ENCODE measurements at places on chromosomes 7 and 10.

DNA sequence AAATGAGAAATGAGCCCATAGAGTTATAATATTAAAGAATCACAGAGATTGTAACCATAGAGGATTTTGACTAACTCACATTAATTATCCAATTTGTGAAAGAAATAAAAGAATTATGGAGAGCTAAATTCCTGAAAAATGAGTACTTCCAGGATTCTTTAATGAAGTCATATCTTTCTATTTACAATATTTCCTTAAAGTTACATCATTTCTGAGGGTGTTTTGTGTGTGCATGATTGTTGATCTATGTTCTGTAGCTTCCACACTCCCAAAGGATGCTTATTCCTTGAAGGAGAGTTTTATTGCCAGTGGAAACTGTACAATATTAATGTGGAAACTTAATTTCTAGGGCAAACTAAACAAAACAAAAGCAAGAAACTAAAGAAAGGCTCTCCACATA, 299.6 kb downstream of the MDFIC start:
- no peak for DNase-seq

DNA sequence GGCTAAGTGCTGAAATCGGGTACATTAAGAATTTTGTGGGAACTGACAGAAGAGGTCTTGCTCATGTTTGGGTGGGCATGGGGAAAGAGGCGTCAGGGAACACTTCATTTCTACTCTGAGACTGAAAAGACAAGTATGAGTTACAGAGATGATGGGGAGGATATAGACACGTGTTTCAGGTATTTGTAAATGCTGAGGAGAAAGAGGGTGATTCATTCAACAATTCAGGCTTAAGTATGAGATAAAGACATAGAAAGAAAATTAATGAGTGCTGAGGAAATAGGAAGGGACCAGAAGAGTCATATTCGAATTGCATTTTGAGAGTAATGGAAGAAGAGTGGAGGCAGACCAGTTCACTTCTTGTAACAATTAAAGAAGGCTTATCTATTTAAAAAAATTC, 143.6 kb downstream of the HBP1 start:
- no peak for DNase-seq

GRCh38 chr10:43692051-43692825, 43.6 kb upstream of the ZNF32 start:
- DNase-seq = no peak

GRCh38 chr10:62985807-62986600, 147.1 kb upstream of the NRBF2 start:
- no peak for DNase-seq

DNA sequence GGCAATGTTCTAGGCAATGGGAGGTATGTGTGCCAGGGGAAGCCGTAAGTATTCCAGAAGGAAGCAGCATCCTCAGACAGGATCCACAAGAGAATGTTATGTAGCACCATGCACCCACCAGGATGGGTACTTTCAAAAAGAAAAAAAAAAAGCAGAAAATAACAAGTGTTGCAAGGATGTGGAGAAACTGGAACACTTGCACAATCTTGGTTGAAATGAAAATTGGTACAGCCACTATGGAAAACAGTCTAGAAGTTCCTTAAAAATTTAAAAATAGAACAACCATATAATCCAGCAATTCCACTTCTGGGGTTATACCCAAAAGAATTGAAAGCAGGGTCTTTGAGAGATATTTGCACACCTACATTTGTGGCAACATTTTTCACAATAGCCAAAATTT, 20.2 kb downstream of the C10orf71 start:
- no peak for DNase-seq

GRCh38 chr7:38054199-38054598, 123.8 kb upstream of the STARD3NL start:
- DNase-seq = no peak

- no peak for DNase-seq
Measured at GRCh38 chr7:101690061-101690460, 61.0 kb upstream of the MYL10 start.

GRCh38 chr7:23405240-23405618, 65.1 kb downstream of the IGF2BP3 start:
- no peak for DNase-seq

GRCh38 chr10:63240807-63241206, 107.7 kb downstream of the NRBF2 start:
- no peak for DNase-seq

GRCh38 chr7:28533267-28533666, 120.9 kb downstream of the CREB5 start:
- DNase-seq = no peak

DNA sequence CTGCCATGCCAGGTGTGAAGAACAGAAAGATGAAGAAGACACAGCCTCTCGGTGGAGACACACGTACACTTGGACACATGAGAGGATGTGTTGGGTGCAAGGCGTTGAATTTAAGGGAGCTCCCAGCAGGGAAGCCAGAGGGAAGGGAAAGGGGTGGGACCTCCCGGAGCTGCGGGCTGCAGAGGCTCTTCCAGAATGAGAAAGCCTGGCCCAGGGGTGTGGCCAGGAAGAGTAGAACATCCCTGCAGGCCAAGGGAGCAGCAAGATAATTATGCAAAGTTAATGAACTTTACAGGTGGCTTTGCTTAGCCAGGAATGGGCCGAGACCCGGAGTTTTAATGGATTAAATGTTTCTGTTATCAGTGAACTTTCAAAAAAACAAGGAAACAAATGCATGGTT, 270.3 kb downstream of the KLF6 start:
- no peak for DNase-seq

GRCh38 chr10:13891128-13892000, 304.6 kb downstream of the PRPF18 start:
- no peak for DNase-seq

DNA sequence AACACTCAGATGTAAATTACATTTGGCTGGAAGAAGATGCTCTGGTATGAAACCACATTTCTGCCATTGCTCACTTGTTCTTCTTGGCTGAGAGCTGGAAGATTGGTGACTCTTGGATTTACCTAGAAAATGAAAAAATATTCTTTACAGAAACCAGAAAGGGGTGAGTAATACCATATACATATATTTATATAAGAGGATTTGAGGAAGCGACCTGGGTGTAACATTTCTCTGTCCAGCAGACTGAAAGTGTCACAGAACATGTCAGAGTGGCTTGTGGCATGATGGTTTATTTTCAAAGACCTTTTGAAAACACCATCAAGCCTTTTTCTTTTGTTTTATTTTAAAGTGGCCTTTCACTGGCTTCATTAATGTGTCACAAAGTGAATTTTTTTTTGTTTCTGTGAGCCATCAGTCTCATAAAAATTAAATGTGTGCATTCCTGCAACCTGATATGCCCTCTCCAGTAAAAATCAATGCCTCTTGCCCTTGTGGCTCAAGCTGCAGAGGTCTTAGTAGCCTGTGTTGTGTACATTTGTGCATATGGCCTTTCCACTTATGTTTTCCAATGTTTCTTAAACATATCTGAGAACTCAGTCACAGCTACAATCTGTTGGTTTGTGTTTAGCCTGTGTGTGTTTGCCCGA, 23.5 kb downstream of the CREB5 start:
- DNase-seq = no peak

GRCh38 chr7:47411281-47411869, 170.5 kb downstream of the TNS3 start:
- DNase-seq = no peak

GRCh38 chr10:47278152-47278473, 21.9 kb upstream of the GDF10 start:
- DNase-seq = no peak

DNA sequence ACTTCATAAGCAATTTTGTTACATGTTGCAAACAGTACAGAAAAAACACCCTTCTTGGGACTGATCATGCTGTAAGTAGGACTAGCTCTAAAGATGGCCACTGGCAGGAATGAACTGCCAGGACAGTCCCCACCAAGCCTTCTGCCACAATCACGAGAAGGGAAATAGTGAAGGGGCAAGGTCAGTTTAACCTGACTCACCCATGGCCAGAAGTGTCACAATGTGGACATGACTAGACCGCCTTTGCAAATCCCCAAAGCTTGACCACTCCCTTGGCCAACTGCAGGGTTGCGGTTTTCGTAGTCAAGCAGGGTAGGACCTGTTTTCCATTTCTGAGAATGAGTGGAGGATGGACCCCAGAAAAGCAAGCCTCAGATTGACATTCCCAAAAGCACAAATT, 19.4 kb upstream of the FRAT2 start:
- no peak for DNase-seq

- DNase-seq = no peak
Measured at GRCh38 chr7:14191686-14192098, 202.2 kb upstream of the ETV1 start.

DNA sequence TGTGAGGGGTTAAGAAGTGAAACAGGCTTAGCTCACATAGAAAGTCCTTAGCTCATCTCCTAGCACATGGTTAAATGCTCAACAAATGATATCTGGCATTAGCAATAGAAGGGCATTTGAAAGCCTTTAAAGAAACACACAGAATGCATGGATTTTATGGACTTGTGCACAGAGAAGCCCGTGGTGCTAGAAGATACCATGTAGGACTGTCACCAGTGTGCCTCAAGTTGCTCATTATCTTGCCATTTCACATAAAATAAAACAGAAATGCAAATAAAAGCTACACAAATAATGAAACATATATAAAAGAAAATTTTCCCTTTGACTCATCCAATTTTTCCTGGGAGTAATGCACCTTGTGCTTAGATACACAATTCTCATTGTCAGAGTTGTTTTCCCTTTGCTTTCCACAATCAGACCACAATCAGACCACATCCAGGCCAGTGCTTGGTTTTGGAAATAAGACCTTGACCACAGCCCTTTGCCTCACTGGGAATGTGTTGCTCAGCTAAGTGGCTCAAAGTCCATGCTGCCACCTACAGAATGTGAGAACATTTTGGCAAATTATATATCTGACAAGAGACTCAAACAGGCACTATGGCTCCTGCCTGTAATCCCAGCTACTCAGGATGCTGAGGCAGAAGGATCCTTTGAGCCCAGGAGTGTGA, 9.5 kb upstream of the WDR11 start:
- DNase-seq = no peak

GRCh38 chr10:121522831-121523230, 75.4 kb downstream of the FGFR2 start:
- DNase-seq = no peak

DNA sequence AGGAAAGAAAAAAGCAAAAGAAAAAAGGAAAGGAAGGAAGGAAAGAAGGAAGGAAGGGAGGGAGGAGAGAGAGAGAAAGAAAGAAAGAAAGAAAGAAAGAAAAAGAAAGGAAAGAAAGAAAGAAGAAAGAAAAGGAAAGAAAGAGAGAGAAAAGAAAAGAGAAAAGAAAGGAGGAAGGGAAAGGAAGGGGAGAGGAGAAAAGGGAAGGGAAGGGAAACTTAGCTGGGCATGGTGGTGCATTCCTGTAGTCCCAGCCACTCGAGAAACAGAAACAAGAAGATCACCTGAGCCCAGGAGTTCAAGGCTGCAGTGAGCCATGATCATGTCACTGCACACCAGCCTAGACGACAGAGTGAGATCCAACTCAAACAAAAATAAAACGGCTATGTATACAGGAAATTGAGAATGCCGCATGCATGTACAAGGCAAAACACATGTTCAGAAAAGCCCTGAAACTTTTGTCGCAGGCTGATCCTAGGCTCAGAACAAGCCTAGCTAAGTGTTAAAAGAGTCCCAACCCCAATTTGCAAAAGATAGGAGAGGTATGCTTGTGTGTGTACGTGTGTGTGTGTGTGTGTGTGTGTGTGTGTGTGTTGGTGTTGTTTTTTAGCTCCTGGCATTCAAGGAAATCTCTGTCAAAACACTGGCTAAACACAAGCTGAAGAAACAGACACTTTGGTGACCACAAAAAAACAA, 6.6 kb upstream of the NPC1L1 start:
- no peak for DNase-seq

DNA sequence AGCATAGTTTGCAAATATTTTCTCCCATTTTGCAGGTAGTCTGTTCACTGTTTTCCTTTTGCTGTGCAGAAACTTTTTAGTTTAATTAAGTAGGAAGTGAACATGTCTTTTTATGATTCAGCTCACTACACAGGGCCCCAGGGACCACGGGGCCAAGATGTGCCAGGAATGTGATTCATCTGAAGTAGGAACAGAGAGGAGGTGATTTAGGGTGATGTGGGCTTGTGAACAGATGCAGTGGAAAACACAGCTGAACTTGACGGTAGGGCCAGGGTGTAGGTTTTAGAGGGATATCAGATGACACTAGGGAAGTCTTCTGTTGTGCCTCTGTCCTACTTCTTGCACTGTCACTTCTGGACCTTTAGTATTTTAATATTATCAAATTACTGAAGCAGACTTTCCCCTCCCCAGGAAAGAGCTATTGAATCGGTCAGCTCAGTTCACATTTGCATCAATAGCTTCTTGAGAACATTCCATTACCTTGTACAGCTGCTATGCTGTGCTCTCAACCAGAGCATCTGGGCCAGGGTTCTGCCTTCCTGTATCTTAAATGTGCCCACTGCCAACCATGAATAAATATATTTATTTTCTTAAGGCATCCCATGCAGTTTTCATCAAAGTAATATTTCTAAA, 96.9 kb downstream of the OSBPL3 start:
- DNase-seq = peak; percentile 23

DNA sequence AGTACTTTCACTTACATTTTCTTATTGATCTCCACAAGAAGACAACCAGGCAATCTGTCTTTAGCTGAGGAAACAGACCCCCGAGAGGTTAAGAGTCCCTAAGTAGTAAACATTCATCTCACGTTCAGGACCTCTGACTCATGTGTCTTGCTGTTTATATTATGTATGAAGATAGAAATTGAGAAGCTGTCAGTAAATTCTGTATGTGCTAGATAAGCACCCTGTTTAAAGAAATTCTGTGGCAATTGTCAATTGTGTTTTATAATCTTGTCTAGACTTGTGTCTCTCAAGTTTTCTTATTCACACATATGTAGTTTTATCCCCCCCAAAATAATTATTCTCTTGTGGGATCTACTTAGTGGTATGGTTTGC, 14.5 kb downstream of the ADK start:
- DNase-seq = no peak

DNA sequence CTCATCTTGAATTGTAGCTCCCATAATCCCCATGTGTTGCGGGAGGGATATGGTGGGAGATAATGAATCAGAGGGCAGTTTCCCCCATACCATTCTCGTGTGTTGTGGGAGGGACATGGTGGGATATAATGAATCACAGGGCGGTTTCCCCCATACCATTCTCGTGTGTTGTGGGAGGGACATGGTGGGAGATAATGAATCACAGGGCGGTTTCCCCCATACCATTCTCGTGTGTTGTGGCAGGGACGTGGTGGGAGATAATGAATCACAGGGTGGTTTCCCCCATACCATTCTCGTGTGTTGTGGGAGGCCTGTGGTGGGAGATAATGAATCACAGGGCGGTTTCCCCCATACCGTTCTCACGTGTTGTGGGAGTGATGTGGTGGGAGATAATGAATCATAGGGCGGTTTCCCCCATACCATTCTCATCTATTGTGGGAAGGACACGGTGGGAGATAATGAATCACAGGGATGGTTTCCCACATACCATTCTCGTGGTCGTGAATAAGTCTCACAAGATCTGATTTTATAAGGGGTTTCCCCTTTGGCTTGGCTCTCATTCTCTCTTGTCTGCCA, 271.0 kb downstream of the MAD1L1 start:
- DNase-seq = peak; percentile 51

Measured in activated T-cell treated with anti-CD3 and anti-CD28 coated beads for 24 hours (primary cell).